Activated effector memory CD4-positive, alpha-beta T cell treated with anti-CD3 and anti-CD28 coated beads, Interleukin-2, amount 50 U/mL, for 16 hours (primary cell): ENCODE measurements at places on chromosomes 1 and 21.
A peak's percentile ranks its signal among the peaks of the same experiment; 100 is the strongest.

GRCh38 chr1:110765640-110766335 lies 91.0 kb upstream of the KCNA3 start:
- peak; percentile 81 for DNase-seq

- peak; percentile 51 for DNase-seq
Observed at GRCh38 chr21:44713846-44714245, 2.5 kb upstream of the TSPEAR start.

DNA sequence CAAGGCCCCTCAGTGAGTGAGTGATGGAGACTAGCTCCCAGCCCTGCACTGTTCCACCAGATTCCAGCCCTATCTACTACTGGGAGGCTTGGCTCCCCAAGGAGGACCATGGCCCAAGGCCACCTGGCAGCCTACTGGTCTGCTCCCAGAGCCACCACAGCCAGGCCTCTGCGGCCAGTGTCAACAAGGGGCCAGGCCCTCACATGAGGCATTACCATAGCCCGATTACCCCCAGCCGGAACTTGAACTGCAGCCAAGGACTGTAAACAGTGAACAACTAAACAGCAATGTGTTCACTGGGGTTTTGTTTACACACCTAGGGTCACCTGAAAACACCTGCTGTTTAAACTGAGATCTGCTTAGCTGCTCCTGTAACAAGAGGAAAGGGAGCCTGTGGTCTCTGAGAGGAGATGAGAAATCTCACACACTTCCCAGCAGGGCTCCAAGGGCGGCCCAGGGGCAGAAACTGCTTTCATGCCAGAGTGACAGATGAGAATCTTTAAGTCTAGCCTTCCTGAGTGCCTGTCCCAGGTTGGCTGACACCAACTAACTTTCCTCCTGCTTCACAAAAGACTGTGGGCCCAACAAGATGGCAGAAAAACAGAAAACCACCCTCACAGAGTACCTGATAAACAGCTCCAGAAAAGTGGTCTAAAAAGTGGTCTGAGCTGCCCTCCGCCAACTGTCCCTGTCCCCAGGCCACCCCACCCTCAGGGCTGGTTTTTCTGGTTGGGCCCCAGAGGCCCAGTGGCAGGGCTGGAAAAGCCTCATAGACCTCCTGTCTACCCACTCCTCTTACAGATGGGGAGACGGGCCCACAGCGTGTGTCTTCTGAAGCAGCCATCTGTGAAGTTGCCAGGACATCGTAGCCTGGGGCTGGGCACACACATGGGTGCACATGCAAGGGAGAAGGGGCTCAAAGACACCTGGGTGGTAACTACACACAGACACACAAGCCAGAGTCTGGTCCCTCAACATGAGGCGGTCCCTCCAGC lies 28.8 kb downstream of the MEF2D start:
- DNase-seq: no peak

DNA sequence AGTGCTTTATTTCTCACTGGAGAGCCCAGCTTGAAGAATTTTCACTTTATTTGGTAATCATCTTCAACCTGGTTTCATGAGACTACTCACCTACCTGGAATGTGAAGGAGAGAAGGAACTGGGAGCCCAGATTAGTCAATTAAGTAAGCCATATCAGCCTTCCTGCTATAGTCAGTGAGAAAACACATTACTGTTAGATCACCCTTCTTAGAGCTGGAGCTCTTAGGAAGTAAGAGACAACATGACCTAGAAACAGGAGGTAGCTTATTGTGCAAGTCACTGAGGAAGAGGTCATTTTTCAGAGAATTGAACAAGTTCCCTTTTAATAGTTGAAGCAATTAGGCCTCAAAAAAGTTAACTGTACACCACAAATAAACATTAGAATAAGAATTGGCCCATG lies 49.2 kb upstream of the TEKT2 start:
- no peak for DNase-seq

DNA sequence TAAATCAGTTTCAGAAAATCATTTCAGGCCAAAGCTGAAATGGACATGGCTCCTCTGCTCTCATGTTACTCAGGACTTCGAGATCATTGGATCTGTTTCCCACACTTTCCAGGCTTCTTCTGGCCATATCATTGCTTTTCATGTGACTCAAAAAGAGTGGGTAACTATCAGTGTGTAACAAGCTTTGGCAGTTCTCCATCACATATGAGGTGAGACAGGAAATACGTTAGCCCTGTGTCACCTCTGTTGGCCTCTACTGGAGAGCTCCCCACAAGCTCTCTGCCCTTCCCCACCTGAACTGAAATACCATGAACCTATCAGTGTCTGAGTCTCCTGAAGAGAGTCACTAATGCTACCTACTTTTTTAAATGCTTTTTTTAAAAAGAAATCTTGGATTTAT lies 128.2 kb downstream of the LBR start:
- no peak for DNase-seq

DNA sequence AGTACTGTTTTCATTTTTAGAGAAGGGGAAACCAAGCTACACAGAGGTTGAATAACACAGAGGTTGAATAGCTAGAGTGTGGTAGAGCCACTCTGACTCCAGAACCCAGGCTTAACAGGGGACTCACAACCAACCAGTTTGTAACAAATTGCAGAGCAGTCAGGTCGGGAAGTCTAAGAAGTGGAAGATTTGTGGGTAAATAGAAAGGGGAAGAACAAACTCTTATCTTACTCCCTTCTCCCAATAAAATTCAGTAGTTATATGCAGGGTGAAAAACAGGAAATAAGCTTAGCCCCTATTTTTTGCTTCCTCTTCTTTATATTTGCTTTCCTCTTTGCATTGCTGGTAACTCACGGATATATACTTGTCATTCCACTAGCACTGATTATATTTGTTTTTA lies 23.2 kb downstream of the CDC42 start:
- no peak for DNase-seq

DNA sequence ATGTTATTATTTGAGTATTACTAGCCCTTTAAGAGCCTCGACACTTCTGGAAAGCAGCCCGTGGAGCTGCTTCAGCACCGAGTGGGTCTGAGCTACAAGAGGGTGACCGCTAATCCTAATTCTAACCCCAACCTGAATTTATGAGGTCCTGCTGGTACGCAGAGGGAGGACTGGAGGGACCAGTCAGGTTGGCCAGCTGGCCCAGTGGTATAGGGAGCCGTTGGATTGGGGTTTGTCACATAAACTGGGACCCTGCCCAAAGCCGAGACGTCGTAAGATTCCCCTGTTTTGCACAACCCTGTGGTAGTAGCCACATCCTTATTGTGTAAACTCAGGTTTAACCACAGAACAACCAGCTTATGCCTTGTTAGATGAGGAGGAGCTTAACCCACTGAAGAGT lies 60.8 kb upstream of the F3 start:
- DNase-seq: no peak

GRCh38 chr1:91020967-91021685 lies 709 bp downstream of the ZNF644 start:
- DNase-seq: peak; percentile 89

DNA sequence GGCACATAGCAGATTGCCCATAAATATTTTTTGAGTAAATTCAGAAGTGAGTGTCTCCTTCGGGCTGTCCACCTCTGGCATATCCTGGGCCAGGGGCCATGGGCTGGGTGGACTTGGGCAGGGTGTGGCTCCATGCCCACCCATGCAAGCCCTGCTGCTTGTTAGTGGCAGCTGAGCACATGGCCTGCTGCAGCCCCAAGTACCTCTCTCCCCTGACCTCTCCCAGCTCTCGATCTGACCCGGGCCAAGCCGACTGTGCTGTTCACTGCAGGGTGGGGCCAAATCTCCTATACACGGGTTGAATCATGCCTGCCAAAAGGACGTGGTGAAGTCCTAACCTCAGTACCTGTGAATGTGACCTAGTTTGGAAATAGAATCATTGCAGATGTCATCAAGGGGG lies 132.5 kb upstream of the C1orf174 start:
- DNase-seq: peak; percentile 31

- peak; percentile 71 for DNase-seq
Observed at GRCh38 chr1:28893403-28894102, 20.8 kb upstream of the EPB41 start.

- no peak for DNase-seq
Observed at GRCh38 chr1:29623501-29623900, 387.2 kb downstream of the PTPRU start.

GRCh38 chr1:4756851-4757580 lies 102.6 kb downstream of the AJAP1 start:
- DNase-seq: no peak

DNA sequence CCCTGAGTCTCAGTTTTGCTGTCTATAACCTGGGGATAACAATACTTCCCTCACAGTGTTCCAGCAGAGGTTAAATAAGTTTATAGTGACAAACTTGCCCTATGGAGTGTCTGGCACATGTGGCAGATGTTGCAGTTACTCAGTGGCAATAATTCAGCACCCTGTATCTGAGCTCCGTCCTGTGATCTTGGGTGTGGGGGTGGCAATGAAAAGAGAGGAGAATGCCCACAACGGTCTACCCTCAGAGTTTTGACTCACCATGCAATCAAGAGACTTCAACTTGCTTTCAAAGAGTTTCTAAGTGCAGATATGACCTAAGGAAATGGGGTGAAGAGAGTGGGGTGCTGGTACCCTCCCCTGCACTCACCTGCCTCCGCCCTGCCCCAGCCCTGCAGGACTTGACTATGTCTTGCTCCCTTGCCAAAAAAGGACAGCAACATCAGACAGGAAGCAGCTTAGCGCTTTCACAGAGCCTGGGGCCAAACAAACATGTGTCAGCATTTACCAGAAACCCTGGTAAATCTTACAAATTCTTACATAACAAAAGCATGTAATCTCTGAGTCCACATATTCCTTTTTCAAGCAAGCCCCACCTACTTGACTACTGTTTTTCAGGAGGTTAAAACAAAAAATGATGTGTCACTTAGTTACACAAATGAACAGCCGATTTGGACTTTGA lies 185.1 kb upstream of the CAMK1G start:
- no peak for DNase-seq

DNA sequence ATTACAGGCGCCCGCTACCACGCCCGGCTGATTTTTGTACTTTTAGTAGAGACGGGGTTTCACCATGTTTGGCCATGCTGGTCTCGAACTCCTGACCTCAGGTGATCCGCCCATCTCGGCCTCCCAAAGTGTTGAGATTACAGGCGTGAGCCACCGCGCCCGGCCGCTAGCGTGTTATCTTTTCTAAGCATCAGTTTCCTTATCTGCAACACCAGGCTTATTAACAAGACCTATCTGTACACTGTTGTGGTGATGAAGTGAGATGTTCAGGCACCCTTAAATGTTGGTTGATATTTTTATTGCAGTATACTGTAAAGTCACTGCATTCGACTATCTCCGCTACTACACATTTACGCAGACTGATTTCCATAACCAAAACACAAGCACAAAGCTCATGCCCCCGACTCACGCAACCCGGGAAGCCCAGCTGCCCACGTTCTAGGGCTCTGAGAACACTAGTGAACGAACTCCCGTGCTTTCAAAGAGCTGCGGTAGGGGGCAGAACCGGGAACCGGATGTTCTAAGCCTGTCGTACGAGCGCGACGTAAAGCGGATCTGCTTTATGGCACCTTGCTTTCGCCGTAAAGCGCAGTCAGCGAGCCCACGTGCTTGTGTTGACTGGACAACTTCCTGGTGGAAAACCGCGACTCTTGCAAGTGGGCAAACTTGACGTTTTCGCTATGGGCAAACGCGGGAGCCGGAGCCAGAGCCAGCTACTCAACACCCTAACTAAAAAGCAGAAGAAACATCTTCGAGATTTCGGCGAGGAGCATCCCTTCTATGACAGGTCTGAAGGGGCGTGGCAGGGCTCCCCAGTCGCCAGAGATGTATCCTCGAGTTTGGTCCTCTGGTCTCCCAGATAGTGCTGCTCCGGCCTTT lies at the start of gene UTP25:
Gene UTP25, plus strand, starts transcription at position 589 of the 879 bp plus-strand sequence. Its CDS starts 92 bp downstream, at position 681.
- DNase-seq: peak; percentile 97

- no peak for DNase-seq
Observed at GRCh38 chr1:223188618-223189356, 45.7 kb upstream of the TLR5 start.

DNA sequence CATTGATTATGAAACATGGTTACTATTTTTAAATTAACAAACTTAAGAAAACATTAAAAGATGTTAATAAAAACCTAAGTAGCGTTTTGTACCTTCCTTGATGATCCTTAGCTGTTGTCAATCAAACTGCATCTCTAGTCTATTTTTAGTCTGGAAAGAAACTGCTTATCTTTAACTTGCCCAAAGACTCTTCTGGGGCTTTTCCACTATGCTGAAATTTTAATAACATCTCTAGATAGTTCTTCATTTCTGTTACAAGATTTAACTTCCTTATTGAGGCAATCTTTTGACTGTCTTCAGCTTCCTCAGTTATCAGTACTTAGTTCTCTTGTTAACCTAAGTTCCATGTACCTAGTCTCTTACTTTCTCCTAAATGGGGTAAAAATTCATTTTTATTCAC lies 135.9 kb upstream of the HMCN1 start:
- no peak for DNase-seq

DNA sequence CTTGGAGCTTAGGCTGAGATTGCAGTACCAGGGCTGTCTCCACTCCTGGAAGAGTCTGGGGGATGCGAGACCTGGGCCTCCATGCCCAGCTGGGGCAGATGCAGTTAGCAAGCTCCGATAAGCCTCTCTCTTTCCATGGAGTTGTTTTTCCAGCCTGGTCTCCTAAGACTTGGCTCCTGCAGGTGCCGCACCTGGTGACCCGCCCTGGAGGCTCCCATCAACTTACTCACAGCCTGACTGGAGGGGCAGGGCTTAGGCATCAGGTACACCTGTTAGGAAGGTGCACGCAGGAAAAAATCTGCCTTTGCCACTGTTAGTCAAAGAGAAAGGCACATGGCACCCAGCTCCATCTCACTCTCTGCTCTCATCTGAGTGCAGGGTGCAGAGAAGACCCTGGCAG lies 198.1 kb upstream of the TMEM51 start:
- no peak for DNase-seq

- no peak for DNase-seq
Observed at GRCh38 chr1:233240829-233241682, 54.5 kb downstream of the PCNX2 start.

DNA sequence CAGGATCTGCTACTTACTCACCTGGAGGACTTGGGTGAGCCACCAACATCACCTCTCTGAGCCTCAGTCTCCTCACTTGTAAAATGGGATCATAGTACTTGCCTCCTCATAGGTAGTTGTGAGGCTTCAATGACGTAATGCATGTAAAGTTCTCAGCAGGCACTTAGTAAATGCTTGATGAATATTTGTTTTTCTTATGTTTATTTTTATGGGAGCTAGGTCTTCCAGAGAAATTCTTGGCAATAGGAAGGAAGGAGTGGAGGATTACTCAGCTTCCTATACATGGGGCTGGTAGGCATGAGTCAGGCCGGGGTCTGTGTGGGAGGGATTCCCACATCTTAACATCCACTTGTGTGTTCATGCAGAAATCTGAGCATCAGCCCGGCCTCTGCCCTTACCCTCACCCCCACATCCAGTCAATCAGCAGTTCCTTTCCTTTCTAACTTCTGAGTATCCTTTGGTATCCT lies 95.4 kb upstream of the USP24 start:
- DNase-seq: no peak

GRCh38 chr1:206649261-206649921 lies 14.1 kb downstream of the DYRK3 start:
- no peak for DNase-seq

GRCh38 chr1:219788091-219788490 lies 140.3 kb downstream of the SLC30A10 start:
- DNase-seq: no peak
